Purkinje cell (primary cell): ENCODE measurements at places on chromosomes 13 and 19. TPM values are rescaled to one million over a fixed set of nuclear protein-coding genes. Genes with fewer than 3 reads are reported as not detected.

KLK11 gene
- polyA plus RNA-seq = not detected in 2 replicates

COX7A1 gene
- polyA plus RNA-seq = 639 and 665 TPM in 2 replicates

TPM4 gene
- 19.5 and 26.0 TPM in 2 replicates for polyA plus RNA-seq

BRME1 gene
- 0.20 TPM in 1 of 2 replicates, not detected in the other for polyA plus RNA-seq

TMC4 gene
- not detected in 2 replicates for polyA plus RNA-seq

PPP1R13L gene
- not detected in 2 replicates for polyA plus RNA-seq

ZNF724 gene
- polyA plus RNA-seq = not detected in 2 replicates

SOX21 gene
- polyA plus RNA-seq = 0.51 and 0.63 TPM in 2 replicates

CLDND2 gene
- polyA plus RNA-seq = 3.4 and 9.2 TPM in 2 replicates

EXOSC5 gene
- polyA plus RNA-seq = 27.9 and 29.3 TPM in 2 replicates

FAM124A gene
- polyA plus RNA-seq = 0.28 and 2.3 TPM in 2 replicates

FARSA gene
- polyA plus RNA-seq = 39.0 and 40.7 TPM in 2 replicates

YJEFN3 gene
- polyA plus RNA-seq = 5.5 and 14.2 TPM in 2 replicates

ZNF491 gene
- polyA plus RNA-seq = 1.4 and 2.3 TPM in 2 replicates

RPS16 gene
- polyA plus RNA-seq = 356 and 405 TPM in 2 replicates

PSG3 gene
- polyA plus RNA-seq = not detected in 2 replicates

PPFIA3 gene
- polyA plus RNA-seq = 1.2 and 9.4 TPM in 2 replicates

SMIM17 gene
- polyA plus RNA-seq = 3.7 TPM in 1 of 2 replicates, not detected in the other

PSG1 gene
- polyA plus RNA-seq = 0.67 TPM in 1 of 2 replicates, not detected in the other

JAK3 gene
- 0.19 TPM in 1 of 2 replicates, not detected in the other for polyA plus RNA-seq
